HEK293T (cell line): ENCODE measurements at places on chromosomes 12 and 14.

DNA sequence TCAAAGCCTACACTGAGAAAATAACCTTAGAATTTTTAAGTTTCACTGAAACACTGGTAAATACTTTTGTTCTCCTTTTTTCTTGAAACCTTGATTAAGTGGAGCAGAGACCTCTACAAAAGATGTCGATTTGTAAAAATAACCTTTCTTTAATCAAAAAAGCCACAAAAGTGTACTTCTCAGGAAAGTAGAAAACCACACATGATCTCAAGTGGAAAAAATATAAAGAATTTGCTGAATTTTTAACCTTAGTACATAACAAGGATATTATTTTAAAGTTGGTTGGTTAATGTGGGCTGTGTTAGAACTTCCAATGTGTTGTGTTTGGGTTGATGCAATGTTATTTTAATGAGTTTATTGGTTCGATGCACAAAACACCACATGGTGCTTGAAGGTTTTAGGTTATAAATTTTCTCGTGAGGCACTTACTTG is 8.6 kb downstream of the LGR5 start:
- DNase-seq, result no peak

GRCh38 chr12:6563448-6564050 is 4.5 kb downstream of the NOP2 start:
- peak; percentile 59 for DNase-seq

DNA sequence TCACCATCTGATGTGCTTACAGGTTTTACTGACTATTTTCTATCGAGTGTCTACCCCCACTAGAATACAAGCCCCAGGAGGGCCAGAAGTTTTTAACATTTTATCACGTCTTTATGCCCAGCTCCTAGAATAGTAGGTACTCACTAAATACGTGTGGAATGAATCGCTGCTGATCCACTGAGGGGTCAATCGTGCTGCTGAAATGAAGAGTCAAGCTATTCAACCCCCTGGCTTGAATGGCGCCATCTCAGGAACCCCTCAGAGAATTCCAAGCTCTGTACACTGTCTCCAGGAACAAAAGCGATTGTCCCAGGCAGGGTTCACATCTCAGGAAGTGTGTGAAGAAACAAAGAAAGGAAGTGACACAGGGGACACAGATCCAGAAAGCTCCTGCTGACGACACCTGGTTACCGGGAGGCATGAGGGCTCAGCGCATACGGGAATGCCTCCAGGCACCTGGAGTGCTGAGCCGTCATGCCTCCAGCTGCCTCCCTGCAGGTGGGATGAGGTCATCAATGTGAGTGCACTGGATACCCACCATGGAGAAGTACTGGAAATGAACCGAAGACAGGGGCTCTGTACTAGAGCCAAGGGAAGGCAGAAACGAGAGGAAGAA is 45.6 kb downstream of the PITPNM2 start:
- DNase-seq, result no peak

GRCh38 chr14:61927520-61927919 is 165.3 kb downstream of the SNAPC1 start:
- DNase-seq, result no peak

DNA sequence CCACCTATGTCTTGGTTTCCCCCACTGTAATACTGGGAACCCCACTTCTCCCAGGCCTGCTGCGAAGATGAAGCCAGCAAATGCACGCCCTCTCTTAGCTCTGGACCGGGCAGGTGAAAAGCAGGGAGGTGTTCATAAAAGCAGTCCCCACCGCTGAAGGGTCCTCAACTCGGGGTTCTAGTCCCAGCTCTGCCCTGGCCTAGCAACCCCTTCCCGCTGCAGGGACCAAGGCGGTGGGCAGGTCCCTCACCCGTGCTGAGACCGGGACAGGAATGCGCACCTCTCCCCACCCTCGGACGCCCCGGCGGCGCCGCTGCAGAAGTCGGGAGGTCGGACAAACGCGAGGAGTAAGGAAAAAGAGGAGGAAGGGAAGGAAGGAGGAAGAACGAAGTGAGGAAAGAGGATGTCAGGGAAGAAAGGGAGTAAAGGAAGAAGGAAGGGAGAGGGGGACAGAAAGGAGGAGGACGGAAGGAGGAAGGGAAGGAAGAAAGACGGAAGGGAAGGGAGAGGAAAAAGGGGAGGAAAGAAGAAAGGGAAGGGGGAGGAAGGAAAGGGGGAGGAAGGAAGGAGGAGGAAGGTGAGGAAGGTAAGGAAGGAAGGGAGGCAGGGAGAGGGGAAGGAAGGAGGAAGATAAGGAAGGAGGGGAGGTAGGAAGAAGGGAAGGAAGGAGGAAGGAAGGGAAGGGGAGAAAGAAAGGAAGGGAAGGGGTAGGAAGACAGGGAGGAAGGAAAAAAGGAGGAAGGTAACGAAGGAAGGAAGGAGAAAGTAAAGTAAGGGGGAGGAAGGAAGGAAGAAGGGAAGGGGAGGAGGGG is 701 bp downstream of the SPRING1 start:
- DNase-seq, result peak; percentile 38

- DNase-seq, result no peak
Measured at GRCh38 chr12:119781804-119782203, 95.3 kb downstream of the CIT start.

DNA sequence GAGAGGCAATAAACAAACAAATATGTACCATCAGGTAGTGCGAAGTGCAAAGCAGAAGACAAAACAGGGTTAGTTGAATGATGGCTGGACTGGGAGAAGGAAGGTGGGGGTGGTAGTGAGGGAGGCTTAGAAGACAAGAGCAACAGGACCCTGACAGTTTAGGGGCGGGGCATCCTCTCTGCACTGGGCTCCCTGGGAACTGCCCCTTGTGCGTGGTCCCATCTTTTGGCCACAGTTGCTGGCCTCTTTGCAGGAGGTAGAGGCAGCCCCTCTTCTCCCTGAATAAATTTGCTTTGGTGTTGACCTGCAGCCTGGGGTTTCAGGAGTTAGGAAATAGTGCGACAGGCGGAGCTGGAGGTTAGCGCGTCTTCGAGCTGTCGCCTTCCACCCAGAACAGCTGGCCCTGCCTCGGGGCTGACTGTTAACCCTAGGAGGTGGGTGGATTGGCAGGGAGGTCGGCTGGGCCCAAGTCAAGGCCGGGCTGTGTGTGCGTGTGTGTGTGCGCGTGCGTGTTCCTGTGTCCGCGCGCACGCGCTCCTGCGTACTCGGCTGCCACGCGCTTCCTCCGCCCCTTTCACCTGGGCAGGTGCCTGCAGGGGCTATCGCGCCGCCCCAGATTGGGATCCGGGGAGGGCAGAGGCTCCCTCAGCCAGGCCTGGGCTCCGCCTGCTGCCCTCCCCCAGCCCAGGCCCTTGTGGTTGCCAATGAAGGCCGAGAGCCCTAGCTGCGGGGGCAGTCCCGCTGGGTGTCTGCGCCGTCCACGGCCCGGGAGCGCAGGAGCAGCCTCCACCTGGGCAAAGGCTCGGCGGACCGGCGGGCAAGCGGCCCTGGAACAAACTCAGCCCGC is 180.8 kb downstream of the ADCK1 start:
- no peak for DNase-seq

DNA sequence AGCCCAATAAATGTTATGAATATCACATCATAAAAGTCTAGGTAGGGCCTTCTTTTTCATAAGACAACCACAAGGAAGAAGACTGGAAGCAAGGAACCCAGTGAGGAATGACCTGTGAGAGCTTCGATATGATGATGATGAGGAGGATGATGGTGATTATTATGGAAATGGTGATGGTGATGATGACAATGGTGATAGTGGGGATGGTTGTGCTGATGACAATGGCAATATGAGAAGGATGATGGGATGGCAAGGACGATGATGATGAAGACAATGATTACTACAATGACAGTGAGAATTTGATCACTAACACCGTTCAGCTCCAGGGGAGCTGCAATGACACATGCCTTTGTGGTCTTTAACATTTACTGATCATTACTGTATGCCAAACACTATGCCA is 7.7 kb upstream of the CKAP4 start:
- no peak for DNase-seq

DNA sequence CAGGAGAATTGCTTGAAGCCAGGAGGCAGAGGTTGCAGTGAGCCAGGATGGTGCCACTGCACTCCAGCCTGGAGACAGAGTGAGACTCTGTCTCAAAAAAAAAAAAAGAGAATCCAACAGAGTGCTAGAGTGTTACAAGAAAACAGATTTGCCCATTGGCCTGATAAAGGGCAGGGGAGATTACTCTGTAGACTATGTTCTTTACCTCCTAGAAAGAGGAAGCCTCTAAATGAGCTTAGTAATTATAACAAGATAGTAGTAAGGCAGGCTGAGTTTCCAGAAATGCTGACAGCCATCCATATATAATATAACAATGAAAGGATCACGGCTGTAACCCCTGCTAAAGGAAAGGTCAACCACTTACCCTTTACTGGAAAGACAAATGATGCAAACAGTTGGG is 24.4 kb downstream of the AK7 start:
- DNase-seq, result no peak

DNA sequence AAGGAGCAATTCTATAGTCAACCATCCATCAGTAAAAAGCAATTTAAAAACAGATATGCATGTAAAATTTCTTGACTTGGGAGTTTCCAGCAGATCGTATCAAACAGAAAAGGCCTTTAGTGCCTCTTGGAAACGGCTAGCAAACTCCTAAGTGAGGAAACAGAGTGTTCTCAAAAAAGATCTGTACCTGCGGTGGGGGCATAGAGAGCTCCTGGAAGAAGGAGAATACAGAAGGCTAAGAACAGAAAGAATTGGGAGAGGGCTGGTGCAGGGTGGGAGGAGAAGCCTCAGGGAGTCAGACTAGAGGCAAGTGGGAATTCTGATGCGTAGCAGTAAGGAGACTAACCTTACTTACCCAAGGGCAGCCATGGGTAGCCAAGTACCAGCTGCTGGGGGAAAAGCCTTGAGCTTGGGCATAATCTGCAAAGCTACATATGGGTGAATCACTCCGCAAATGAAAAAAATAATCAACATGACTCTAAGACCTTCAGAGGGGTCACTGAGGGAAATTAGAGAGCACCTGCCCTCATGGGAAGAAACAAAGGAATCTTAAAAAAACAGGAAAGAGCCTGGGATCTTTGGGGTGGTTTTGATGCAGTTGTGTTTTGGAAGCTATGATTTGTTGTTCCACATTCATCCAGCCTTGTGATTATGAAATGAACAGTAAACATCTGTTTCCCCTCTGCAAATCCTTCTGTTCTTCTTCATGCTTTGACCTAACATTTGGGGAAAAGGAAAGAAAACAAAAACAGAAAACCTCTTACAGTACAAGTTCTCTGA is 10.4 kb downstream of the RHOJ start:
- no peak for DNase-seq

DNA sequence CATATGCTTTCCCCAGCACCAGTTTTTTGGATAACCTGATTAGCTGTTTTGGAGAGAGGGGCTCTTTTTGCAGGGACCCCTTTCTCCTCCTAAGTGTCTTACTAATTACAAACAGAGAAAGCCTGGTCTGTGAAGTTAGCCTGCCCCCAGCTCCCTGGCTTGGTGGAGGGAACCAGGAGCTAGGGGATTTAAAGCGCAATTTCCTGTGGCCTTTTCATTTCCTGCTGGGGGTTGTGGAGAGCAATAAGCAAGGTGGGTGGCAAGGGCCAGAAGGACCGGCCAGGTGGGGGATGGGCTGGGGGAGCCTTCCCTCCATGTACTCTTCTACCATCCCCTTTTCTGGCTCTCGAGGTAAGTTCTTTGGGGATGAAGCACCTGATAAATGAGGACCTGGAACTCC is 4.1 kb upstream of the CISTR start:
- no peak for DNase-seq

GRCh38 chr14:71136386-71137060 is 229.3 kb downstream of the PCNX1 start:
- no peak for DNase-seq
